IMR-90 (cell line): ENCODE measurements at places on chromosomes 13 and 19. TPM values are rescaled to one million over a fixed set of nuclear protein-coding genes. Genes with fewer than 3 reads are reported as not detected.

DNA sequence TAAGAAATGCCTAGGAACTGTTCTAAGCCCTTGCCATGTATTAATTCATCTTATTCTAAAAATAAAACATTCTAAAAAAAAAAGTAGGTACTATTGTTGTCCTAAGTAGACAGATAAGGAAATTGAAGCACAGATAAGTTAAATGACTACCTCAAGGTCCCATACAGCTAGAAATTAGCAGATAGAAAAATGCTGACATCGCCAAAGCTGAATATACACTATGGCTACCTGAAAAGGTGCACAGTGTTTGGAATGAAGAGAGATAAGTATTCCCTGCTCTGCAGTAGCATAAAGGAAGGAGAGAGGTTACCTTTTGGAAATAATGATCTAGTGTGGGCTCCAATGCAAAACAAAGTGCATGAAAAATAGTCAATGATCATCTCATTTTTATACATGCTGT is 65.3 kb downstream of the DCT start:
- no peak for DNase-seq

DNA sequence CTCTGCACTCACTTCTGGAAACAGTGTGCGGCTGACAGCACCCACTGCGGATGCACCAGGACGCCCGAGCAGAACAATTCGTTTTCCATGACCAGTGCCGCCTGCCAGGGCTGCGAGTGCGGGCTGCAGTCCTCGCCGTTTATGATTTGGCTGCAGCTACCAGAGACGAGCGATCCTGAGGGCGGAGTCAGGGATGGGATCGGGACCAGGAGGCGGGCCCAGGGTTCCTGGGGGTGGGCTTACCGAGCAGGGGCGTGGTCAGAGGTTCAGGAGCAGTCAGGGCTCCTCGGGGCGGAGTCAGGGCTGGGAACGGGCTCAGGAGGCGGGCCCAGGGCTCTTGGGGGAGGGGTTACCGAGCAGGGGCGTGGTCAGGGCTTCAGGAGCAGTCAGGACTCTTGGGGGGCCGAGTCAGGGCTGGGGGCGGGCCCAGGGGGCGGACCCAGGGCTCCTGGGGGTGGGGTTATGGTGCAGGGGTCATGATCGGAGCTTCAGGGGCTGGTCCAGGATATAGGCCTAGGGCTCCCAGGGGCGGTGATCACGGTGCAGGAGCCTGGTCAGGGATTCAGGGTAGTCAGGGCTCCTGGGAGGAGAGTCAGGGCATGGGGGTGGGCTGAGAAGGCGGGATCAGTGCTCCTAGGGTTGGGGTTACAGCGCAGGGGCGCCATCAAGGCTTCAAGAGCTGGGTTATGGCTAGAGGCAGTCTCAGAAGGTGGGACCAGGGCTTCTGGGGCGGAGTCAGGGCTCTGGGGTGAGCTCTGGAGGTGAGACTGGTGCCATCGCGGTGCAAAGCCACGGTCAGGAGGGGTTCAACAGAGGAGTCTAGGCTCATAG is 1.7 kb downstream of the KLK4 start:
- no peak for DNase-seq

DNA sequence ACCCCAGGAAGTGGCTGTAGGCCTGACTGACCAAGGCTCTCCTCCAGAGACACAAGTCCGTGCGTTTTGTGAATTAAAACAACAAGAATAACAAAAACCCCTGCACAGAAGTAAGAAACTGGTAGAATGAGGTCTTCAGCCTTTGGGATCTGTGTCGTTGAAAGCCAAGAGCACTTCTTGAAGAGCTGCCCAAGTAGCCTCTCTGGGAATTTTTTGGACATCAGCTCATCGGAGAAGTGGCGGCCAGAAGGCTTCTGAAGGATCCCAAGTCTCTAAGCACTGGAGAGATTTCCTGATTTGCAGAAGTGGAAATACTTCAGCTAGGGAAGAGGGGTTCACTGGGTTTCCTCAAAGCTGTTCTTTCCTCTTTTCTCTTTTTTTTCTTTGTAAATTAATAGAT is 100.4 kb upstream of the ZNF536 start:
- DNase-seq: no peak

- DNase-seq: peak; percentile 38
Observed at GRCh38 chr13:79549355-79550106, 68.6 kb downstream of the NDFIP2 start.

GRCh38 chr13:36685927-36686326 is 12.1 kb downstream of the SERTM1 start:
- peak; percentile 6 for DNase-seq

- no peak for DNase-seq
Observed at GRCh38 chr19:31894451-31894850, 451.0 kb upstream of the ZNF507 start.

GRCh38 chr19:17136021-17136420 is 60.4 kb downstream of the MYO9B start:
- no peak for DNase-seq

GRCh38 chr13:47862841-47863240 is 138.2 kb downstream of the SUCLA2 start:
- no peak for DNase-seq

DNA sequence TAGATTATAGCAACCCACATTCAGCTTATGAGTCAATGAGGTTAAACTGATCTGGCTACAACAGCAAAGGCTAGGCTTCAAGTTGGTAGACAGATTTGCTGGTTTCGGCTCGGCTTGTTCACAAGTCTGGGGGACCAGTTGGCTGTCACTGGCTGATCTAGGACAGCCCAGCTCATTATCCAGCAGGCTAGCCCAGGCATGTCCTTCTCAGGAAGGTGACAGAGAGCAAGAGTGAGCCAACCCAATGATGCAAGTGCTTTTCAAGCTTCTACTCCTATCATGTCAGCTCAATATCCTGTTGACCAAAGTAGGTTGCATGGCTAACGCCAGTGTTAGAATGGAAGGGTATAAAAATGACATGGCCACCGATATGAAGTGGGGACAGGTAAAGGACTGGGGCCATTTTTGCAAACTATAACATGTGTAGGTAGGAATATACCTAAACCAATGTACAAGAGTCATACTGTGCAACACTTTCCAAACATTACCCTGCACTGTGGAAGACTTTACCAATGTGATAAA is 220.9 kb upstream of the SOX21 start:
- DNase-seq: no peak

DNA sequence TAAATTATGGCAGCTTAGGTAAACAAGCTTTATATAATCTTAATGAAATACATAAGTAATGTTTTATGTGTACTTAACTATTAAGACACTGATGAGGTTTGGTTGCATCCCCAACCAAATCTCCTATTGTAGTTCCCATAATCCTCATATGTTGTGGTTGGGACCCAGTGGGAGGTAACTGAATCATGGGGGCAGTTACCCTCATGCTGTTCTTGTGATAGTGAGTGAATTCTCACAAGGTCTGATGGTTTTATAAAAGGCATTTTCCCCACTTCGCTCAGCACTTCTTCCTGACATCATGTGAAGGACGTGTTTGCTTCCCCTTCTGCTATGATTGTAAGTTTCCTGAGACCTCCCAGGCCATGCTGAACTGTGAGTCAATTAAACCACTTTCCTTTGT is 212.7 kb downstream of the DIAPH3 start:
- no peak for DNase-seq

DNA sequence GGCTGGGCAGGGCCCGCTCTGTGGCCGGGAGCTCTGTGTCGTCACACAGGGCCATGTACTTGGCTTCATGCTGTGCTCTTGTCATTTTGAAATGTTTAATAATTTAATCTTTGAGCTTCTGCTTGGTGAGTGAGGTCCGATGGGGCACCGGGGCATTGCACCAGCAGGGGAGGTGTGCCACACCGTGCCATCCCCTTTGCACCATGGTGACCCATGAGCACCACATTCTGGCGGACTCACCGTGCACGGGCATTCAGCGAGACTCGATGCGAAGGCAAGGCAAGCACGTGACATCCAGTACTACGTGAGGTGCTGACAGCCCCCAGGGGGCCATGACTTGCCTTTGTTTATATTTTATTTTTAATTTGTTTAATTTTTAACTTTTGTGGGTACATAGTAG is 204.3 kb downstream of the URI1 start:
- DNase-seq: no peak

DNA sequence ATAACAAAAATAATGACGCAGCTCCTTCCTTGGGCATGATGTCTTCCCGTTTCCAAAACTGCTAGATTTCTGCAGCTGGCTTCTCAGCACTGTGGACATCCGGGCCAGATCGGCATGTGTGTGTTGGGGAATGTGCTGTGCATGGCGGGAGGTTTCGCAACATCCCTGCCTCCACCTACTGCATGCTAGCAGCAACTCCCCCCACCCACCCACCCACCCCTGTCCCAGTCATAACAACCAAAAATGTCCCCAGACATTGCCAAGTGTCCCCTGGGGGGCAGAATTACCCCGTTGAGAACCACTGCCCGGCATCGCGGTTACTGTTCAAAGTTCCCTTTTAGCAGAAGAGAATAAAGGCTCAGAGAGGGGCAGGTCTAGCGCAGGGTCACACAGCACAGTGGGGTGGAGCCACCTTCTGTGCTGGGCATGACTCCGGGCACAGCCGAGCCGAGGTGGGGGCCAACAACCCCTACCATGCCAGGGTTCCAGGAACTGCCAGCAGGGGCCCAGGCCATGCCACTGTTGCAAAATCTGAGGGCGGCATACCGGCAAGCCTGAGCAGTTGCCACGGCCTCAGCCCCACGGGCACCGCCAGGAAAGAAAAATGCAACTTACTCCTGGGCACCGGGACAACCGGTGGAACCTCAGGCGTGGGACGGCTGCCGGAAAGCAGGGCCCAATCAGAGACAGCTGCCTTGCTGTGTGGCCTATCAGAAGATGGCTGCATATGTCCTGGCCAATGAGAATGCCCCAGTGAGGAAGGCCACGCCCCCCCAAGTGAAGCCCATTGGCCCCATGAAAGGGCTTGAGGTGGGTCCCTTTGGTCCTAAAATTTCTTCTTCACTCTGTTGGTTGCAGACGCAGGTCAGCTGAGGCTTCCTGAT is 22.5 kb upstream of the NFIC start:
- peak; percentile 78 for DNase-seq

- no peak for DNase-seq
Observed at GRCh38 chr13:92315265-92315664, 911.3 kb upstream of the GPC6 start.

DNA sequence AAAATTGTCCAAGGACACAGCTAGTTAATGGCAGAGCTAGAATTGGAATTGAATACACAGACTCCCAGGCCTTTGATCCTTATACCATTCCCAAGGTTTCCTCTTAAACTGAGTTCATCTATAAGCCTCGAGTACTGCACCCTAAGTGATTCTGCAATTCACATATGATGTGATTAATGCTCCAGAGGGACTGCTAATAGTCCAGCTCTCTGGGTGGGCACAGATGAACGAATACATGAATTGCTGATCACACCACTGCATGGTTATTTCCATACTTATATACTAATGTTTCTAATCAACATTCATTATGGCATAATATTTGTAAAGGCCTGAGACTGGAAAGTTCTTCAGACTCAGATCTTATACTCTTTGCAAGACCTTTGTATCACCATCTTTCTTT is 101.8 kb downstream of the NUFIP1 start:
- no peak for DNase-seq

GRCh38 chr13:79735228-79735627 is 254.3 kb downstream of the NDFIP2 start:
- DNase-seq: peak; percentile 41

GRCh38 chr19:42422092-42422900 is 4.9 kb downstream of the LIPE start:
- no peak for DNase-seq

GRCh38 chr13:114256547-114256946 is 21.9 kb downstream of the CDC16 start:
- no peak for DNase-seq

DNA sequence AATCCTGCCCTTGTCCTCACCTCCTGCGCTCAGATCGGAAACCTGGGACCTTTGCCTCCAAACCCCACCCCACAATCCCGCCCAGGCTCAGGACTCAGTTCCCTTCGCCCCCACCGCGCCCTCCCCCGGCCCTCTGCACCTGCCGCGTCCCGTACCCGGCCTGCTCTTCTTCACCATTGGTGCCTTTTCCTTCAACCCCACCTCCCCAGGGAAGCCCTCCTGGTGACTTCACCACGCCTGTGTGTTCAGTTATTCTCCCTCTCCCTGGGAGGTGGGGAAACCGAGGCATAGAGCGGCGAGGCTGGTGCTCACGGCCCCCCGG is 19.3 kb upstream of the TCF3 start:
- no peak for DNase-seq

- DNase-seq: no peak
Observed at GRCh38 chr19:32650671-32651070, 24.3 kb downstream of the ANKRD27 start.

DNA sequence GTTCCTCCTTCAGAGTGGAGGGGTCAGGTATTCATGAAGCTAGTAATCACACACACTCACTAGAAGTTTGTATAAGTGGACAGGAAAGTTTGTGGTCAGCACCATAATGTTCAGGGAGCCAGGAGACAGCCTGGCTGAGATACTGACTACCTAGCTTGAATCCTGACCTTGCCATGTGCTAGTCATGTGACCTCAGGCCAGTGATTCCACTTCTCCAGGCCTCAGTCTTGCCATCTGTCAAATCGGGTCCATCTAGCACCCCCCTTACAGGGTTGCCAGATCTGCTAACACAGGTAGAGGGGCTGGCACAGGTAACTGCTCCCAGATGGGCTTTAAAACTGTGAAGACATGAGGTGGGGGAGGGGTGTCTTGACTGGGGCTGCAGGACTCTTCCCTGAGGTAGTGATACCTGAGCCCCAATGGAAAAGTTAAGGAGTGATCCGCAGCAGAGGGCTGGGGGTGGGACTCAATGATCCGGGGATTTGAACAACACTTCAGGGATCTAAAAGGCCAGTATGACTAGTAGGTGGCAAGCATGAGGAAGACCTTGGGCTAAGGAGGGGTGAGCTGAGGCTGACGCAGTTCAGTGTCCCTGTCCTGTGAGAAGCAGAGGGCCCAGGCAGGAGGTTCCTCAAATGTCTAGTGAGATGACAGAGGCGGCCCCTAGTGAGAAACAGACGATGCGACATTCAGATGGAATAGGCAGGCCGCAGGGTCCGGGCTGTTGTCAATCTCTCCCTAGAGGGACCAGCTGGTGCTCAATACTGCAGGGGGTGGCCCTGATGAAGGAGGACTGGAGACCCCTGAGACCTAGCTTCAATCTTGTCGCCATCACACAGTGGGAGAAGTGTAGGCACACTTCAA is 8.5 kb downstream of the ACTMAP start:
- DNase-seq: no peak

DNA sequence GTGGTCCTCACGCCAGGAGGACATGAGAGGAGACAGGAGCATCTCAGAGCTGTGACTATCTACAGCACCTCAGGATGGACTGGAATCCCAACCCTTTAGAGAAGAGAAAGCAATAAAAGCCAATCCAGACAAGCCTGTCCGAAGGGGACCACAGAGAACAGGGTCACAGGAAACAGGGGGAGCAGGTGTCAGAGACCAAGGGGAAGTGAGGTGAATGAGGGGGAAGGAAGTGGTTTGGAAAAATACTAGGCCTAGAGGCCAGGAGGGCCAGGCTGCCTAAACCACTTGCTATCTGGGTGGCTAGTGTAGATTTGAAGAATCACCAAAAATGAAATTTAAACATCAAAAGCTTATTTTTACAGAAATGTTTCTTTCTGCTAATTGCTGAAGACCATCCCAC is 16.2 kb downstream of the TMTC4 start:
- DNase-seq: no peak

Gene CCDC9
- total RNA-seq: 2.9 and 3.6 TPM in 2 replicates

Gene RPS15
- 834 and 1,179 TPM in 2 replicates for total RNA-seq

Gene CYP4F8
- total RNA-seq: not detected in 2 replicates

Gene CALR
- 3,245 and 3,358 TPM in 2 replicates for total RNA-seq

Gene ICAM5
- total RNA-seq: 2.5 and 3.0 TPM in 2 replicates

Gene ZNF730
- 3.2 and 5.0 TPM in 2 replicates for total RNA-seq

Gene TEX101
- total RNA-seq: not detected in 2 replicates
